ENCODE measurements at places on chromosomes 11 and 22. TPM values are rescaled to one million over a fixed set of nuclear protein-coding genes. Genes with fewer than 3 reads are reported as not detected.

DNA sequence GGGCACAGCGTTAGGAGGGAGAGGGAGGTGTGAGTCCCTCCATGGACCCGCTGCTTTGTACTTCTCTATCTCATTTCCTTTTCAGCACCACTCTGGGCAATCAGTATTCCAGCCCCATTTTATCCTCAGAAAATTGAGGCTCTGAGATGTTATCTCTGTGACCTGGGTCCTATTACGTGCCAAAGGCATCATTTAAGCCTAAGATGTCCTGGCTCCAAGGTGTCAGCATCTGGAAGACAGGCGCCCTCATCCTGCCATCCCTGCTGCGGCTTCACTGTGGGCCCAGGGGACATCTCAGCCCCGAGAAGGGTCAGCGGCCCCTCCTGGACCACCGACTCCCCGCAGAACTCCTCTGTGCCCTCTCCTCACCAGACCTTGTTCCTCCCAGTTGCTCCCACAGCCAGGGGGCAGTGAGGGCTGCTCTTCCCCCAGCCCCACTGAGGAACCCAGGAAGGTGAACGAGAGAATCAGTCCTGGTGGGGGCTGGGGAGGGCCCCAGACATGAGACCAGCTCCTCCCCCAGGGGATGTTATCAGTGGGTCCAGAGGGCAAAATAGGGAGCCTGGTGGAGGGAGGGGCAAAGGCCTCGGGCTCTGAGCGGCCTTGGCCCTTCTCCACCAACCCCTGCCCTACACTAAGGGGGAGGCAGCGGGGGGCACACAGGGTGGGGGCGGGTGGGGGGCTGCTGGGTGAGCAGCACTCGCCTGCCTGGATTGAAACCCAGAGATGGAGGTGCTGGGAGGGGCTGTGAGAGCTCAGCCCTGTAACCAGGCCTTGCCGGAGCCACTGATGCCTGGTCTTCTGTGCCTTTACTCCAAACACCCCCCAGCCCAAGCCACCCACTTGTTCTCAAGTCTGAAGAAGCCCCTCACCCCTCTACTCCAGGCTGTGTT lies 829 bp upstream of the APOC3 start:
- no peak for DNase-seq

- DNase-seq: no peak
Observed at GRCh38 chr11:72951888-72952287, 137.7 kb downstream of the ATG16L2 start.

DNA sequence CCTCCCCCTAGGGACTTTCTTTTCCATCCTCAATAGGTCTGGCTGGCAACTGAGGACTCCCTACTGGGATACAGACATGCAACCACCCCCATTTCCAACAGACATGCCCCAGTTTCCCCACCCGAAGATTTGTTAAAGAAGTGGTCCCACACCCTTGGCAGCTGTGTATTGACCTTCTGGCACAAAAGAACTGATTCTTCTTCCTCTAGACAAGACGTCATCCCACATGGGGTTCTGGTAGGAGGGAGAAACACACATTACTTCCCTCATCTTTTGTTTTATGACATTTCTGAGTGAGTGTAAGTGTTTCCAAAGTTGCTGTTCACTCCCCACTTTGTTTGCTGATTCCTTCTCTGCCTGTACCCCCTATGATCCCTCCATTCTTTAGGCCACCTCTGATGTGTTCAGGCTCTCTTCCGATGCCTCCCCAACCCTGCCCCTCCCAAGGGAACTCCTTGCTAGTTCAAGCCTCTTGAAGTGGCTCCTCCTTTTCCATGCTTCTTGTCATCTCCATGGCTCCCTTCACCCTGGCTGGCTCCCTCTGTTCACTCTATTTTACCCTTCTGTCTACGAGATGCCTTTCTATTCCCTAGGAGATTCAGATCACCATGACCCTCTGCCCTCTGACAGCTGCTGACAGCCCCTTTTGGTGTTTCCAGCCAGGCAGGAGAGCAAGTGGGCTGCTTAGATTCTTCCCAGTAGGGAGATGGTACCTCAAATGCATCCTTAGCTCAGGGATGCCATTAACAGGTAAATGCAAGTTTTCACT lies 4.3 kb downstream of the KIRREL3 start:
- DNase-seq: no peak

DNA sequence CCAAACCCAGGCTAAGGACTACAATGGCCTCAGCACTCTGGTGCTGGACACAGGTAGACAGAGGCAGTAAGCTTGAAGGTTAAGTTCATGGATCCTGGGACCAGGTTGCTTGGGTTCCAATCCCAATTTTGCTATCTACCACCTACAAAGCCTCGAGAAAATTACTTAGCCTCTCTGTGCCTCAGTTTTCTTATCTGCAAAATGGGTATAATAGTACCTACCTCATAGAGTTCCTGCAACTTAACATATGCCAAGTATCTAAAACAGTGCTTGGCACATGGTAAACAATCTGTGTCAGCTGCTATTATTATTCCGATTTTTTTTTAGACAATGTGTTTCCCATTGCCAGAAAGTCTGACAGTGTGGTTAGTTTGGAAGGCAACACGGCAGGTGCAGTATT lies 37.5 kb downstream of the SYN3 start:
- DNase-seq: no peak

DNA sequence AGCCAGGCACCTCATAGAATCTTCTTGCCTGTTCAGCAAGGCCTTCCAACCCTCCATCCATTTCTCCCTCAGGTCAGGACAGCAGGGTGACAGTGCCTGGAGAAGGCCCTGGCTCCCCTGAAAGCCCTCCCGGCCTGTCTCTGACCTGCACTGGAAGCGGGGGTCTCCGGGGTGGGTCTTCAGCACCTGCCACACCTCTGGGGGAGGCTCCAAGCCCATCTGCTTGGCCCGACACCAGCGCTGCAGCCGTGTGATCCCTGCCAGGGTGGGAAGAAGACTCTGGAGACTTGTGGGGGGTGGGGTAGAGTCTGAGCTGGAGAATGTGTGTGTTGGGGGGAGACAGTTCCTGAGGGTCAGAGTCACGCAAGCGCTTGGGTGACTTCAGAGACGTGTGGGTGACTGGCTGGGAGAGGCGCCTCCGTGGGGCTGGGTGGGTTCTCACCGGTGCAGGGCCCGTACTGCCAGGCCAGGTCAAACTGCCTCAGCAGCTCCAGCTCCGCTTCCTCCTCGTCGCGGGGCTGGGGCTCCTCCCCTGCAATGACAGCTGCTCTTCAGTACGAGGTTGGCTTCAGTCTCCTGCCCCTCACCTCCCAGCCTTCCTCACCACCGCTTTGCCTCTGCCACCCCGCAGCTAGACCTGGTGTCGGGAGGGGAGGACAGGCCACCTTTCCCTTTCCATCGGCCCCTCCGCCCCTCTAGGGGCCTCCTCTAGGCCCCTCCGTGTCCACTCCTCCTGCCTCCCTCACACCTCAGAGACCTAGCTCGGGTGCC lies 615 bp downstream of the POLD4 start:
- no peak for DNase-seq

PHOX2A gene
- polyA plus RNA-seq: not detected

Data from left kidney (tissue), 8 donors.